Colonic mucosa (tissue), 4 donors: ENCODE measurements at places on chromosomes 13 and 19. TPM values are rescaled to one million over a fixed set of nuclear protein-coding genes. Genes with fewer than 3 reads are reported as not detected.
A peak's percentile ranks its signal among the peaks of the same experiment; 100 is the strongest.

DNA sequence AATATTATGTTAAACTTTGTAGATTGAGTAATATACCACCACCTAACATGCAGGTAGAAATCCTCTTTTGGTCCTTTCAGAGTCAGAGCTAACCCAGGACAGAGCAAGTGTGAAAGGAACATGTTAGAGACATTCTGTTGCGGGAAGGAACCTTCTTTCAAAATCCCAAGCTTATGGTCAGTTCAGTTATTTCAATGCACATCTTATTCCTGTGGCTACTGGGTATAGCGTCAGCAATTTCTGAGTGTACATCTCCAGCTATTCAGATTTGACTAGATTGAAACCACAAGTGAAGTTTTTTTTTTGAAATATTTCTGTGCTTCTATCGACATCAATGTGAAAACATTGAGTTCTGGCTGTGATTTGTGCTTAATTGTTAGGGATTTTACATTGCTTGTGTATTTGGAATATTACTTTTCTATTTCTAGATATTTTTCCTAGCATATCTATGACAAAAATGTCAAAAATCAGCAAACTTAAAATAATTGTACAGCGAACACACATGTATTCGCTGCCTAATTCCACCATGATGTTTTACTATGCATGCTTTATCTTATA, 165.3 kb downstream of the LMO7 start:
- no peak for DNase-seq

DNA sequence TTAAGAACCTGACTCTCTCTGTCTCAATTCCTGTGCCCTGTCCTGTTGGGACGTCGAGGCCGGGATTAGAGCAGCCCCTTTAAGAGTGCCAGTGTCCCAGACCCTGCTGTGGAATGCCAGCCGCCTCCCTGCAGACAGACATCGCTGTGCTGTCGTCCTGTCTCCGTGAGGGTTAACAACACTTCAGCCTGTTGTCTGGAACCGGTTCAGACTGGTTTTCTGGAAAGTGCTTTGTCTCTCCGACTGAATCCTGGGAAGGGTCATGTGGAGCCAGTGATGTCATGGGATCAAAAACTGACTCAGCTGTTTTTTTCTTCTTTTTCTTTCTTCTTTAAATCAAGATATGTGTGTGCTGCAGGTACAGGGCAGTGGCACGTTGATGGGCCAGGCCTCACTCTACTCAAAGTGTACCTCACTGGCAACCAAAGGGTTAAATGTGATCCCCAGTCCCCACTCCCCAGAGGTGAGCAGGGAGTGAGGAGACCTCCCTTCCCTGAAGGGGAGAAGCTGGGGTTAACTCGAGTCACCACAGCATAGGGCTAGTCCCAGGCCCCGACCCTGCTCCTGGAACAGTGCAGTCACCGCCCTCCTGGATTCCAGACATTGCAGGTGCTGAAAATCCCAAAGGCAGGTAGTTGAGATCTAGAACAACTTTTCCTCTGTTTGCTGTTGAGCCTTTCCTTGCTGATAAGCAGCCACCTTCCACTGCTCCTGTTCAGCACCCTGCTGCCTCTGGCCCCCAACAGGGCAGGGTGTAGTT, 50.8 kb downstream of the TSSK6 start:
- no peak for DNase-seq

GRCh38 chr19:4063369-4064148, 3.1 kb downstream of the ZBTB7A start:
- DNase-seq: peak; percentile 50

GRCh38 chr13:110137680-110138009, 169.3 kb downstream of the COL4A1 start:
- DNase-seq: peak; percentile 36

- DNase-seq: no peak
Observed at GRCh38 chr19:9622531-9622930, 1.5 kb upstream of the ZNF561 start.

GRCh38 chr13:25143706-25144105, 28.4 kb downstream of the AMER2 start:
- DNase-seq: no peak

- DNase-seq: no peak
Observed at GRCh38 chr13:111904701-111905608, 162.0 kb upstream of the SOX1 start.

IGFL1 gene
- not detected for total RNA-seq

BEST2 gene
- 22.6 TPM for total RNA-seq

CABP5 gene
- not detected for total RNA-seq
